ENCODE measurements at places on chromosomes 6 and 20.

DNA sequence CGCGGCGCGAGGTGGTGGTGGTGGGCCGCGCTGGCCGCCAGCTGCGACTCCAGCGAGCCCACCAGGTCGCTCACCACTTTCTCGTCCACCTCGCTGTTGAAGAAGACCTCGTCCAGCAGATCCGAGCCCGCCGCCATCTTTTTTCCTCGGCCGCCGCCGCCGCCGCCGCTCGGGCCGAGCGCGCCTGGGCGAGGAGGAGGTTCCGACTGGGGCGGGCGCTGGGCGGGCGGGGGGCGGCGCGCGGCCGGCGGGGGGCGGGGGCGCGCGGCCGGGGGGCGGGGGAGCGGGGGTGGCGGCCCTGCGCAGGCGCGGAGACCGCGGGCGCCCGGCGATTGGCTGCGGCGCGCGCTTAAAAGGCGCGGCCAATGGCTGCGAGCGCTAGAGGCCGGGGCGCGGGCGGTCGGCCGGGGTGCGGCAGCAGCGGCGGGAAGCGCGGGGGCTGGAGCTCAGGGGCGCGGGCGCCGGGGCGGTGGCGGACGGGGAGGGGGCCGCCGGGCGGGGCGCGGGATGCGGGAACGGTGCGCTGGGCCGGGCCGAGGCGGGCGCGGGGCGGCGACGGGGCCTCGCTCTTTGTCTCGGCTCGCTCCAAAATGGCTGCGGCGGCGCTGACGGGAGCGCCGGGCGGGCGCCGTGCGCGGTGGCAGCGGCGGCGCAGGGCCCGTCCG lies at the start of gene TAF4:
Gene TAF4, minus strand, starts transcription at position 208 of the 665 bp plus-strand sequence. Its CDS starts 71 bp downstream, at position 137.
- peak; percentile 81 for DNase-seq

DNA sequence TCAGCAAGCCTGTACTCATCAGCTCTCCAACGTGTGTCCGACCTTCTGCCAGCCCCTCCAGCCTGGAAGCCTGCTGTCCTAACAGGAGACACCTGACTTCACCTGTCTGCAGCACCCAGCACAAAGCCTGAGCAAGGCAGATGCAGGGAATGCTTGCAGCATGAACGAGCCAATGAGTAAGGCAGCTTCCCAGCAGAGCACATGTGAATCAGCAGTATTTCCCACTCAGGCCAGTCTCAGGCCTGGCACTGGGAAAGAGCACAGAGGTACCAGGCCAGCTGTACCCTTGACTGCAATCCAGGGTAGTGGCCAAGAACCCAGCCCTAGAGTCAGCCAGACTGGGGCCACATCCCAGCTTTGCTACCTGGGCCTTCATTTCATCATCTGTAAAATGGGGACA lies 120.8 kb downstream of the MAFB start:
- no peak for DNase-seq

- no peak for DNase-seq
Measured at GRCh38 chr6:34485321-34486060, 19.6 kb downstream of the PACSIN1 start.

DNA sequence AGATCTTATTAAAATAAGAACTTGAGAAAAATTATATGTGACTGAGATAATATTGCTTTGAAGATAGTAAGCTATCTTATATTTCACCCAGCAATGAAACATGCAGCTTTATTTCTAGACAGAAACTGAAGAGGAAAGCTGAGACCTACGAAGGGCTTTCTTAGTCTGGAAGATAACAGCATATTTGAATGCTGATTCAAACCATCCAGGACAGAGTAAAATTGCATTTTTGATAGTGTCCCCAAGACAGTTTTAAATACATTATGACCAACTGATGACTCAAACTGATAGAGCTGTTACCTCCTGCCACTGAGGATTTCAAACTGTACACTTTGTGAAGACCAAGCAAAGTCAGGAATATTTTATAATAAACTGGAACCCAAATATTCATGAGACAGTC lies 409.6 kb downstream of the GRIK2 start:
- DNase-seq = no peak

Data from activated CD4-positive, alpha-beta T cell treated with anti-CD3 and anti-CD28 coated beads, Interleukin-10, Interleukin-2, amounts not matched to agents 100 ng/mL and 50 ng/mL, durations not matched to agents 16 hours and 8 hours (primary cell).